ENCODE measurements at places on chromosomes 7 and 10.

- no peak for DNase-seq
These were observed 816.7 kb downstream of the MAGI2 start for GRCh38 chr7:78636727-78637126.

DNA sequence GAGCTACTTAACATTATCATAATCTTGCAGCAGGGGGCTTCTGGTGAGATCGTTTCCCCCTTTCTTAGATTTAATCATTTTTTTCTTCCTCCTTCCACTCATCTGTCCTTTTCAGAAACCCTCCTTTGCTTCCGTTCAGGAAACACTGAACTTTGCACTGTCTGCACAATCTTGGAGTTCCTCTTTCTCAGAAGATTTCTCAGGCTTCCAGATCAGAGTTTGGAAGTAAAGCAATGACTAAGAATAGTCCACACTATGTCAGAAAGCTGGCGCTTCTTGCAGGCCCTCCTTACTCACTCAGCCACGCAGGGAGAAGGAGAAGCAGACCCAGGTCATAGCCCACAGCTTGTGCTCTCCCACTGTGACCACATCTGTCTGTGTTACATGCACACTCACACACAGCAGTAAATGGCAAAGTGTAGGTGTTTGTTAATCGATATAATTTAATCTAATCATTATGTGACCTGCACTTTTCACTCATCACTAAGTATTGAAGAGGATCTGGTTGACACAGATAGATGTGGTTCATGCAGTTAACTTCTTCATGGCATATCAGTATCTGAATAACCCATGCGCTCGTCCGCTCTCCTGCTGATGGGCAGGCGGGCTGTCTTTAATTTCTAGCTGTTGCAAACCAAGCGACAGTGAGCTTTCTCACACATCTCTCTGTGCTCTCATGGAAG is 30.2 kb downstream of the ALOX5 start:
- DNase-seq, result peak; percentile 25

- no peak for DNase-seq
These were observed 39.7 kb downstream of the CPVL start for GRCh38 chr7:29106669-29106988.

GRCh38 chr7:128398016-128398840 is 11.6 kb downstream of the IMPDH1 start:
- no peak for DNase-seq

Measured in spinal cord (tissue), 10 donors.